ENCODE measurements at places on chromosomes 6 and 20.

- no peak for DNase-seq
Measured at GRCh38 chr6:68640491-68640835, 5.4 kb downstream of the ADGRB3 start.

DNA sequence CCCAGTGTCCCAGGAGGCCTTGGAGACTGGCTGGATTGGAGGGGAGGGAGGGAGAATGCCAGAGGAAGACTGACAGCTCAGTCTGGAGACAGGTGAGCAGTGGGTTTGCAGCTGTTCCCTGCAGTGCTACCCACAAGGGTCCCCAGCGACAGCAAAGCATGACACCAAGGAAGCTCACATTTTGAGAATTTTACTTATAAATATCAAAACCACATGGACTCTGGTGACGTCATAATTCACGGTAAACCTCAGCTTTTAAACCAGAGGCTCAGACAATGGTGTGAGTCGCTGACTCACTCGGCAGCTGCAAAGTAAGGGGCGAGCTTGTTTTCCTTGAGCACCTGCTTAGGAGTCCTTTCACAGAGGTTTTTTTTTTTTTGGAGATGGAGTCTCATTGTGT lies 65.2 kb downstream of the THBS2 start:
- DNase-seq: peak; percentile 38

- DNase-seq: no peak
Measured at GRCh38 chr6:140729521-140729920, 1355.1 kb upstream of the CITED2 start.

- DNase-seq: no peak
Measured at GRCh38 chr6:33957892-33958525, 154.2 kb upstream of the MLN start.

- DNase-seq: no peak
Measured at GRCh38 chr20:16916165-16916564, 168.0 kb downstream of the OTOR start.

DNA sequence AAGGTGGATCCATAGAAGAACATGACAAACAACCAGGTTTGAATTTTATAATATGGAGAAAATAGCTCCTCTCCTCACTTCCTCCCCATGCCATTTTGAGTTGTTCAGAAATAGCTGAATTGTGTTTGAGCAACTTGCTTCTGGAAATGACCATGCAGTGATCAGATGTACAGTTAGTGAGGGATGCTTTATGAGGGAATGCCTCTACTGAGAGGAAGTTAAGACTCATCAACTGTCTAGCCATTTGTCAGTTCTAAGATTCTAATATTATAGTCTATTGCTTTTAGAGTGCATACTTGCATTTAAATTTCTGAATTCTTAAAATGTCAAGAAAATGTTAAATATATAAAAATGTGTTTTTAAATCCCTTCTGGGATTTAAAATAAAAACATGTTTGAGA lies 3.8 kb downstream of the LAMA2 start:
- DNase-seq: no peak

DNA sequence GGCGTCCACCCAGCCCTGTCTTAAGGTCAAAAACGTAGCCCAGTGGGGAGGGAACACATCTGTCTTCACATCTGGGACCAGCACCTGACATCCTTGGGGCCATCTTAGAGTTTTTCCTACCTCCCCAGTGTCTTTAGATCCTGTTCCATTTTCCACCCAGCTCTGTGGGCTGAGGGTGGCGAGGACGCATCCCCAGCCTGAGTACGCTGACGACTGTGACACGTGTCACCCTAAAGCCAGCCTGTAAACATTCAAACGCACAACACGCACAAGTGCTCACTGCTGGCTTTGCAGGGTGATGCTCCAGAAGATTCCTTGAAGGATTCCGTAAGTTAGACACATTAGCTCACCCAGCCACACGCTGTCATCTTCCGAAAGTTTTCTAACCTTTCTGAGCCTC lies 215.9 kb downstream of the TAF4 start:
- DNase-seq: no peak

- DNase-seq: no peak
Measured at GRCh38 chr20:18390201-18390600, 76.6 kb downstream of the DZANK1 start.

DNA sequence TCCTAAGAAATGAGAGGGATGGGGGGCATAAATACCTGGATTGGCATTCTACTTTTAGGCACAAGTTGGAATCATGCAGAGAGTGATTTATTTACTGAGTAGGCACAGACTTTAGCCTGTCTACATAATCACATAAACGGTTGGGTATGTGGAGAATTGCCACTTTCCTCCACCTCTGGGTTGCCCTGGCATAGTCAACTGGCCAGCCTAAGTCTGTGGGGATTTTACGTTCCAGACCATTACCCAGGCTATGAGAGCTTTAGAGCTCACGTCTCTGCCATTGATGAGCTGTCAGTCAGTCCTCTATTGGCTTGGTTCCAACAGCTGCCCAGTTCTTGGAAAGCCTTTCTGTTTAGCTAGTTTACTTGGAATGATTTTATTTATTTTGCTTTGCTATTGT lies 5.0 kb upstream of the BHLHE23 start:
- DNase-seq: no peak

- no peak for DNase-seq
Measured at GRCh38 chr20:54127855-54128574, 45.8 kb downstream of the CYP24A1 start.

- DNase-seq: peak; percentile 66
Measured at GRCh38 chr6:33633462-33634158, 12.5 kb downstream of the ITPR3 start.

DNA sequence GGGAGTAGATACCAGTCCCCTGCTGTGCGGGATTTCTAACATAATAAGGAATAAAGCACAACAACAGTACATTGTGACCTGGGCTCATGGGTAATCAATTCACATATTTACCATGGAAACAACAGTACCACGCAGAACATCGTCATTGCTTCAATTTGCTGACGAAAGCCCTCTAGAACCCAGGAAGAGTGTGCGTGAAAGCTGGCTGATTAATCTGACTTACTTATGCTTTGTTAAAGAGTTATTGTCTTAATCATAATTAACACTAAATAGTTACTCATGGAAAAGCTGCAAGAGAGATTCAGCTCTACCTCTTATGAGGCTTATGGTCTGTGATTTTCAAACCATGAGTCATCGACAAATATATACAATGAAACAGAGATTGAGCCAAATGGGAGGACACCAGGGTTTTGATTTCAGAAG lies 644.3 kb upstream of the AGPAT4 start:
- DNase-seq: no peak

- DNase-seq: no peak
Measured at GRCh38 chr6:4381381-4381780, 246.0 kb upstream of the ECI2 start.

- no peak for DNase-seq
Measured at GRCh38 chr20:47878601-47879027, 93.3 kb upstream of the SULF2 start.

GRCh38 chr6:76852776-76853175 lies 610.5 kb downstream of the HTR1B start:
- DNase-seq: no peak

DNA sequence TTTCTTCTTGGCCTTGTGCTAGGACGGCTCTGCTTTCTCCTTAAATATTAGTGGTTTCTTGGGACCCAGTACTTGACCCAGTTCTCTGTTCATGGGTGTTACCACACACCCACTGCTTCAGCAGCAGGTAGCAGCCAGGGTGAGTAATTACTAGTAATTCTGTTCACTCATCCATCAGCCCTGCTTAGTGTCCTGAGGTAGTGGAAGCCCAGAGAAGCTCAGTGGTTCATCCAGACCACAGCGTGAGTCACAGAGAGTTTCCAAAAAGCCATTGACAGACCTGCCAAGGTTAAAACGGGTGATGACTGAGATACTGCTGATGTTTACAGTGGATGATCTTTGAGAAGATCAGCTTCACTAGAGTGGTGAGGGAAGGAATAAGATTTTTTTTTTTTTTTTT lies 51.7 kb upstream of the HINT3 start:
- peak; percentile 56 for DNase-seq

DNA sequence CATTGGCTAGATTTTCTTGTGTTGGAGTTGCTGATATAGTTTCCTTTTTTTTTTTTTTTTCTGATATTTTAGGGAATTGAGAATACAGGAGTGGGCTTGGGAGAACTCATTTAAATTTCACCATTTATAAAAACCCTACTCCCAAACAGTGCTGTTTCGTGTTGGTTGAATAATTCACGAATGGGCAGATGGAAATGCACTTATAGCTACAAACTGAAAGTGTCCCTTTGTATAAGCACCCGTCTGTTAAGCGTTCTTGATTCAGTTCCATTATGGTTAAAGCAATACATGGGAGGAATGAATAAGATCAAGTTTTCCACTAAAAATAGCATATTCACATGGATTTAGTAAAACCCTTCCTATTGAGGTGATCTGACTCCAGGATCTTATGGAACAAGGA lies 122.2 kb upstream of the ARG1 start:
- DNase-seq: no peak

- DNase-seq: no peak
Measured at GRCh38 chr6:20109526-20109925, 102.7 kb downstream of the MBOAT1 start.

DNA sequence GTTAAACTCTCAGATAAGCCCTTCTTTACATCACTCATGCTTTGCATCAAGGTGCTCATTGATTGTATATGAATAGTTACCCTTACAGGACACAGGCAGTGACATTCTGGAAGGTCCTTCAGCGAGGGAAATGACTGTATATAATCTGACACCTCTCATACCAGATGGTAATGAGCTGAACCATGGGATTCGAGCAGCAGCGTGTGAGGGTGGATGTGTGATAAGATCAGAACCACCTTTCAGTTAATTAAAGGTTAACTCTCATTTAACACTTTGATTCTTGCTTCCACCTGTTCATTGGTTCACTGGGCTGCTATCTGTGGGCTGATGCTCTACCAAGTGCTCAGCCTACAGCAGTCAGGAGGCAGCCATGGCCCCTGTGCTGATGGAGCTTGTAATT lies 24.2 kb downstream of the NEDD9 start:
- DNase-seq: no peak

- DNase-seq: no peak
Measured at GRCh38 chr20:42373049-42373448, 754.9 kb upstream of the CHD6 start.

DNA sequence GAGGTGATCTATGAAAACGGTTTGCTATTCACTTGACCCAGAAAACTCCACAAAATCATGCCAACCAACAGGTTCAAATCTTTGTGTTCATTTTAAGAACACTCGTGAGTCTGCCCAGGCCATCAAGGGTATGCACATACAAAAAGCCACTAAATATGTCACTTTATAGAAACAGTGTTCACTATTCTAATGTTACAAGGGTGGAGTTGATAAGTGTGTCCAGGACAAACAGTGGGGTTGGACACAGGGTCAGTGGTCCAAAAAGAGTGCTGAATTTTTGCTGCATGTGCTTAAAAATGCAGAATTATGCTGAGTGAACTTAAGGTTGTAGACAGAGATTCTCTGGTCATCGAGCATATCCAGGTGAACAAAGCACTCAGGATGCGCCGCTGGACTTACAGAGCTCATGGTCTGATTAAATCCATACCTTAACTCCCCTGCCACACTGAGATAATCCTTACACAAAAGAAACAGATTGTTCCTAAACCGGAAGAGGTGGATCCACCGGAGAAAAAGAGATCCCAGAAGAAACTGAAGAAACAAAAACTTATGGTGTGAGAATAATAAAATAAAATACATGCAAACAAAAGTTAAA lies 23.5 kb downstream of the KIAA0408 start:
- DNase-seq: no peak

DNA sequence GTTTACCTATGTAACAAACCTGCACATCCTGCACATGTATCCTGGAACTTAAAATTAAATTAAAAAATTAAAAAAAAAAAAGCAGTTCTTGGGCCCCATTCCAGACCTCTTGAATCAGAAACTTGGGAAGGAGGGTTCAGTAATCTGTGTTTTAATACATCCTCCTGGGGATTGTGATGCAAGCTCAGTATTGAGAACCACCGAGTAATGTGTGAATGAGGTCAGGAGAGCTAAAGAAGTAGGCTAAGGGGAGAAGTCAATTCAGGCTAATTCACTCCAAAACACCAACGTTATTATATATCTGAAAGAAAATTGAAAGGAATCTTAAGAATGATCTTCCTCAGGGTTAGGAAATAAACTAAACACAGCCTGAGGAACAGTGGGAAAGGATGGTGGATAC lies 120.4 kb downstream of the RNF144B start:
- no peak for DNase-seq

- no peak for DNase-seq
Measured at GRCh38 chr6:158784505-158784904, 34.7 kb downstream of the EZR start.

GRCh38 chr6:161274488-161274858 lies 612 bp upstream of the AGPAT4 start:
- DNase-seq: no peak

- no peak for DNase-seq
Measured at GRCh38 chr20:15565786-15566185, 1007.5 kb downstream of the KIF16B start.

GRCh38 chr6:157186785-157187181 lies 136.5 kb downstream of the TMEM242 start:
- no peak for DNase-seq

DNA sequence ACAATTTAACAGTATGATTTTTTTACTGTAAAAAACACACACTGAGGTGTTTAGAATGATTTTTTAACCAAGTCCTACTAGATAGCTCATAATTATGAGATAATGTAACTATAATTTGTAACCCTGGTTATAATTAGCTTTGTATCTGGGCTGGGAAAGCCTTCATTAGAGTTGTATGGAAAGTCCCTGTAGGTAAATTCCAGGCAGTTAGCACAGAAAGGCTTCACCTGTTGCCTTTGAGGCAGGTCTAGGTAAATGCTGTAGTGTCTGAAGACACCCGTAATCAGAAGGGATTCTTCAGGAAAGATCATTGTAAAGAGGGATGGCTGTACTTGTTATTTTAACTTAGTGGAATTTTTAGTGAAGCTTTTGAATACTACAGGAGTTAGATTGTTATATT lies 1.9 kb downstream of the TMEM200A start:
- no peak for DNase-seq

GRCh38 chr6:1124885-1125284 lies 187.0 kb upstream of the FOXQ1 start:
- DNase-seq: no peak

DNA sequence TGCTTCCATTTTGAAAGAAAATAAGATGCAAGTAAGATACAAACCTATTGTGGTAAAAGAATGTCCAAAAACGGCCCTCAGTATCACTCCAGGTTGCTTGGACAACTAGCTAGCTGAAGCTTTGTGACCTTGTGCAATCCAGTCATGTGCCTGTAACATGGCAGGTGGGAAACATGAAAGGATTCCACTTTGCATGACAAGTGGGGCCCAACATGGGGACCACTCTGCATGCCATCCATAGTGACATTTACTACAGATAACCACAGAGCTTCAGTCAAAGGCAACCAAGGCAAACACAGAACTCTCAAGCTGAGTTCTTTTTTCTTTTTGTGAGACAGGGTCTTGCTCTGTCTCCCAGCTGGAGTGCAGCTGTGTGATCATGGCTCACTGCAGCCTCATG lies 15.8 kb upstream of the FBXO9 start:
- DNase-seq: no peak

DNA sequence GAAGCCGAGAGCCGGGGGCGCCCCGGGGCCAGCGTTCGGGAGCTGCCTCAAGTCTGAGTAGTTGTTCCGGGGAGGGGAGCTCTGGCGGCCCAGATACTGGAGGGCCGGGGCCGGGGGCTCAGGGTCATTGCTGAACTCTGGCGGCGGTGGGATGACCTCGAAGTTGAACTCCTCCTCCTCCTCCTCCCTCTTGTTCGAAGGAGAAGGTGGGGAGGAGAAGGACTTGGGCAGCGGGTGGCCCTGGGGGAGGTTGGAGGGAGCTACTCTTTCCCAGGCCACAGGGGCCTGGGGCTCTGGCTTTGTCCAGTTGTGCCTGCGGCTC lies 37.7 kb downstream of the C6orf132 start:
- no peak for DNase-seq
